Naive thymus-derived CD4-positive, alpha-beta T cell (primary cell): ENCODE measurements at places on chromosomes 11 and 22.

DNA sequence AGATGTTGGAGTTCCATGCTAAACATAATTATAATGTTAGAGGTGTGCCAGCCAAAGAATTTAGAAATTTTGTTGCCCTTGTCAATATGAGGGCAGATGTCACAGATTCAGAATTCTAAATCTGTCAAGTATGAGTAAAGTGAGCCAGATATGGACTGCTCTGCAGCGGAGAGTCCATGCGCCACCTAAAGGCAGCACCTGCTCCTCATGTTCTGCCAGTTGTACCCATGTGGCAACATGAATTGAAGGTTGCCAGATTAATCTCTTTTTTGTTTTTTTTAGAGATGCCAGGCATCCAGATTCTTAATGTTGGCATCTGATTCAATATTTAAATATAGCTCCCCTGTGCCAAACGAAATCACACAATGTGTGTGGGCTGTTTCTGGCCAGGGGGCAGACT lies 678.6 kb upstream of the ANO5 start:
- no peak for DNase-seq

- no peak for DNase-seq
Measured at GRCh38 chr22:30404307-30404706, 7.5 kb downstream of the SEC14L2 start.

DNA sequence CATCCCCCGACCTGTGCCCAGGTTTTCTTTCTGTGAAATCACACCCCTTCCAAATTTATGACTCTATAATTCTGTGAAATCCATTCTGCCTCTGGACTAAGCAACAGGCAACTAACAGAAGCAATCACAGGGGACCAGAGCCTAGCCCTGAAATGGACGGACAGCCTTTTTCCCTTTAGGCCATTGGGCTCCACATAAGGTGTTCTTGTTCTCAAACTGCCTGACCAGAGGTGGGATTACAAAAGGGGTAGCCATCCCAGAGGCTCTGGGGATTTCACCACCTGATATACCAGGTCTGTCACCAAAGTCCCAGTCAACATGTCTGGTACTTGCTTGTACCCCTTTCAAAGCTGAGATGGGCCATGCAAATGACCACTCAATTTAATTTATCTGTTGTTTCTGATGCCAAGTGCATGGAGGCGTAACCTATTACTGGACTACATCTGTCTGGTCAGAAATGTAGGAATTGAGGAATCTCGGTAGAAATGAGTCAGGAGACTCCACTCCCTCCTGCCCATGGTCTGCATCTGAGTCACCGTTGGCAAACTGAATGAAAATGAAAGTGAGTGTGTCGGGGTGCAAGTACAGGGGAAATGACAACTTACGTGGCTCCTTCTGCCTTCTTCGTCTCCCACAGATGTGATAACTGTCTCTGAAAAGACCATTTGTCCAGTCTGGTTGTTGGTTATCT lies 10.2 kb downstream of the DKK3 start:
- no peak for DNase-seq

GRCh38 chr11:126700768-126701519 lies 299.6 kb downstream of the KIRREL3 start:
- DNase-seq, result no peak

DNA sequence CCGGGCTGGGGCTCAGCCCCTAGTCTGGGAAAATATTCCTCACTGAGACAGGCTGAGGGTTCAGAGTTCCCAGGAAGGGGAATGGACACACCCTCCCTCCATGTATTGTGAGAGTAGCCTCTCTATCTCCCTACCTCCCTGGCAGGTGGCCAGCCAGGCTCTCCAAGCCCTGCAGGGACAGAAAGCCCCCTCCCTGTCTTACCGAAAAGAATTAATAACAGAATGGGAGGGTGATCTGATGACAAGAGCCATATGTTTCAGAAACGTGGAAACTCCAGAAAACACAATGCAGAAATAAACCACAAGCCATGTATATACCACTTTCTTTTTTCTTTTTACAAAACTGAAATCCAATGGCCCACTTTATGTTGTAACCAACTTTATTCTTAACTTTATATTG lies 140.0 kb downstream of the CHST1 start:
- DNase-seq, result no peak

DNA sequence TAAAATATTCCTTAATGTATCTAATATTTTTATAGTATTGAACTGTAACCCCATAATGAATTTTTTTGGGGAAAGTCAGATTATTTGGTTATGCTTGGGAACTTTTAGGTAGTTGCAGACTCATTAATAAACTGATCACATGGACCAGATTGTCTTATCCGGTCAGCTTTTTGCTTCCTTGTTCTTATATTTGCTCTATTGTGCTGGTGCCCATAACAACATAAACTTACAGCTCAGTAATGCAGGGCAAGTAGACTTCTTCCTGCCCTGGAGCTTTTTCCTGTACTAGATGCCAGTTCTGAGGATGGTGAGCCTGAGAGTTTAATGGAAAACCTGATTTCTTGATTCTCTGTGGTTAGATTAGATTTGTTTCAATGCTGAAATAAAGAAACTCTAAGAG lies 53.2 kb downstream of the MTMR3 start:
- DNase-seq, result no peak

- no peak for DNase-seq
Measured at GRCh38 chr22:45320357-45320976, 10.7 kb downstream of the FAM118A start.

GRCh38 chr11:70771099-70771885 lies 373.0 kb downstream of the CTTN start:
- no peak for DNase-seq

GRCh38 chr22:24429411-24430365 lies 2.3 kb downstream of the ADORA2A start:
- DNase-seq, result no peak

DNA sequence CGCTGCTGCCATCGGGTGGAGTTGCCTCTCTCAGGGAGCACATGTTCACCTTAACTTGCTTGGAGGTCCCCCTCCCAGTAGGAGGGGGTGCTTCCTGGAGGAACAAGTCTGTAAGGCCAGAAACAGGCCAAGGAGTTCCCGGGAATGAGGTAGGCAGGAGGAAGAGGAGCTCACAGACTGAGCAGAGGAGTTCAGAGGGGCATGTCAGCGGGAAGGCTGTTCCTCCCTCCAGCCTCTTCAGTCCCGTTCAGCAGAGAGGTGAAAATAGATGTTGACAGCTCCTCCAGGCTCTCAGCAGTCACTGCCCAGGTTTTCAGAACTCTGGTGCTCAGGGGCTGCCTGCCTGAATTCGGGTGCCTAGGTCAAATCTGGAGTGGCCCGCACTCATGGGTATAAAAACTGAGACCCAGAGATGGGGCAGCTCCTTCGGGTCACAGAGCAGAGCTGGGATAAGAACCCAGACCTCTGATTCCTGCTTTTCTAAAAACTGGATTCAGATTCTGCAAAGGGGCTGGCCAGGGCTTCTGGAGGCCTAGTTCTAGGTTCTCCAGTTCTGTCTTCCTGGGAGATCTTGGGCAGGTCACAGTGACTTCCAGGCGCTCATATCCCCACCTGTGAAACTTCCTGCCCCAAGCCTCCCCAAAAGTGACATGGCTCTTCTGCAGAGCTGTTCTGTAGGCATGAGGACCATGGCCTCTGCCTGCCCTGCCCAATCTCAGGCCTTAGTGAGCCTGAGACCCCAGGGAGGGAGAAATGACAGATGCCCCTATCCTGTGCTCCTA lies 18.3 kb downstream of the ATG16L2 start:
- DNase-seq, result no peak

GRCh38 chr22:47357086-47357485 lies 594.6 kb downstream of the TBC1D22A start:
- DNase-seq, result no peak

- DNase-seq, result no peak
Measured at GRCh38 chr22:44892803-44893730, 116.7 kb downstream of the PHF21B start.

GRCh38 chr11:119426142-119426541 lies 3.2 kb upstream of the THY1 start:
- DNase-seq, result no peak

DNA sequence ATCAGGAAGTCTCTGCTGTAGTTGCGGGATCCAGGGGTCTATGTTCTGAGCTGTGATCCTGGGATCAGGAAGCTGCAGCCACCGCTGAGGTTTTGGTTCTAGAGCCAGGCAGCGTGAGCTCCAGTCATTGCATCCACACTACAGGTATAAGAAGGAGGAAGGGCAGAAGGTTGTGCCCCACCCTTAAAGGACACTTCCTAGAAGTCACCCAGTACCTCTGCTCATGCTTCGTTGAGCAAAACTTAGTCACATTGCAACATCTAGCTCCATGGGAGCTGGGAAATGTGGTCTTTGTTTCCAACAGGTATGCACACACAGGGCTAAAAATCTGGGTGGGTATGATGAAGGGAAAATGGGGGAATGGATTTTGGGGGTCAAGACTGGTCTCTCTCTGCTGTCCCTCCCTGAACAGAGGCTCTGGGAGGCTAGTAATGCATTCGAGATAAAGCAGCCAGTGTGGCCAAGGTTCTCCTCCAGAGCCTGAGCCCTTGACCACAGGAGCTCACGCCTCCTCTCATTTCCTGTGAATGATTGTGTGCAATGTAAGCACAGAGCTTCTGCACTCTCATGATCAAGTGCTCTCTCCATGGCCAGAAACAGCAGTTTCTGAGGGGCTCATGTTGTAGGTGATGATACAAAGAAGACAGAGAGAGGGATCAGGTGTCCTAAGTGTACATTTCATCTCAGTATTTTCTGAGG lies 86.8 kb upstream of the OR4B1 start:
- DNase-seq, result no peak

GRCh38 chr22:27971926-27972325 lies 52.9 kb upstream of the PITPNB start:
- DNase-seq, result no peak

DNA sequence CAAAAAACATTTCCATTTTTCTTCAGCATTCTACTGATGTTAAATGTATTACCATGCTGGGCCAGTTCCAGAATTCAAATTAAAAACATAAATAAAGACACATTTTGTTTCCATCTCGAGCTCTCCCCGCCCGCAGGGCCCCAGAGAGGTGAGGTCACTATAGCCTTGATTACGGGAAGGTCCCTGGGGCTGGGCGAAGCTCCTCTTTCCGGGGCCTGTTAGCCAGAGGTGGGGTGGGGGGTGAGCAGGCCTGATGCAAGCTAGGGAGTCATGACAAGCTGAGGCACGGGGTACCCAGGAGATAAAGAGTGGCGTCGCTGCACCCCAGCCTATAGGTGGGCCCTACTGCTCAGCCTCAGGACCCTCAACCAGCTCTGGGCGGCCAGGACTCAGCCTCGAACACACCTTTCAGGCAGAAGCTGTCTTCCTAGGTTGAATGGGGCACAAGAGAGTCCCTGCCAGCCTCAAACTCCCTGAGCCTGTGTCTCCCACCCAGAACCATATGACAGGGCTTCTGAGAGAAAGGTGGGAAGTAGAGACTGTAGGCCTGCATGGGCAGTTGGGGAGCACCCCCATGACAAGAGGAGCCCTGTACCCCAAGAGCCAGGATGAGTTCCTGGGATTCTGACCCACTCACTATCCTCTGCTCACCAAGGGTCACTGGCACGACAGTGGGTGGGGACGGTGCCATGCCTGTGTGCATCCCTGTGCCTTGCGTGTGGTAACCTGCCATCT lies 34.8 kb downstream of the KCNQ1OT1 start:
- no peak for DNase-seq

DNA sequence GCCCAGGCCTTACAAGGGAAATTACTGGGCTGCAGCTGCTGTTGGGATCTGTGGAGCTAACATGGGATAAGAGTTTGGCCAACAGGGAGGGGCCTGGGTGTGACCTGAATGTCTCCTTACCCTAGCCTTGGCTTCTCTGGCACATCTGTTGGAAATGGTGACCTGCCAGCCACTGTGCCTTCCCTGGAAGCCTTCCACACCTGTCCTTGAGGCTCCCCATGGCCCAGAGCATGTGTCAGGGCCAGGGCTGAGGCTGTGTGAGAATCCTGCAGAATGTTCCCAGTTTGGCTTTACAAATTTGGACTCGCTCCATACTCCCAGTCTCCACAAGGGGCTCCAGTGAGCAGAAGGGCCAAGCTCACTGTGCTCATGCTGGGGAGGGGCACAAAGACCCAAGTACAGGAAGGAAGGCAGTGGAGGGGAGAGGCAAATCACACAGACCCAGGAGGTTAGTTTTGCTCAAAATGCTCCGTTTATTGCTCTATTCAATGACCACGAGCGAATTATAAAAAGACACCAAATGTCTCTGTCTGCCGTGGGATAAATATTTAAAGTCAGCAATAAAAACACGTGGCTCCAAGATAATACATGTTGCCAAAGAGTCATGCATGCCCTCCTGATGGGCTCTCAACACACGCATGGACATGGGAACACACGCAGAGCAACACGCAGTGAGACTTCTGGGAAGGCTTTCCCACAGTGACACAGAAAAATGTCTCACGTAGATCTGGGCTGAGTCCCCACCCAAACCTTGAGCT lies 1.7 kb upstream of the IGSF22 start:
- DNase-seq, result peak; percentile 48

DNA sequence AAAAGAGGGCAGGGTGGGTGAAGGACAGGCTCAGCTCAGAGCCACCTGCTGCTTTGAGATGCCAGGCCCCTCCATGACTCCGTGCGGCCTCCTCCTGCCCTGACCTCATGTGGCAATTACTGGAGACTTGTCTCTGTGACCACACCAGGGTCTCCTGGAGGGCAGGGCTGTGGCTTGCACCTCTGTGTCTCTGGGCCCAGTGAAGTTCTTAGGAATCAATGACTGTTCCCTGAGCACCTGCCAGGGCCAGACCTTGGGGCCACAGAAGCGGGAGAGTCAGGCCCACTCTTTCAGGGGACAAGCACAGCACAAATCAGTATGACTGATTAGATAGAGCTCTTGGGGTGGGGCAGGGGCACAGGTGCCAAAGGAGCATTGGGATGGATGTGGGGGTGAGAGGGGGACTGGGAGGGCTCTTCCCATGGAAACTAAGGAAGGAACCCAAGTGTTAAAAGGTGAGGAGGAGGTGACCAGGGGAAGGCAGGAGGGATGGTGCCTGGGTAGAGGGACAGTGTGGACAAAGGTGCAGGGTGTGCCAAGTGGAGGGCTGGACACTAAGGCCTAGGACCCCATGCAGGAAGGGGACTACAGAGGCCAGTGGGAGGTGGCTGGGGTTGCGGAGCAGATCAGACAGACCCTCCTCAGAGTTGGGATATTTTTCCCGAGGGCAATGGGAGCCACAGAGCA lies 77.3 kb upstream of the SHISAL1 start:
- DNase-seq, result no peak

DNA sequence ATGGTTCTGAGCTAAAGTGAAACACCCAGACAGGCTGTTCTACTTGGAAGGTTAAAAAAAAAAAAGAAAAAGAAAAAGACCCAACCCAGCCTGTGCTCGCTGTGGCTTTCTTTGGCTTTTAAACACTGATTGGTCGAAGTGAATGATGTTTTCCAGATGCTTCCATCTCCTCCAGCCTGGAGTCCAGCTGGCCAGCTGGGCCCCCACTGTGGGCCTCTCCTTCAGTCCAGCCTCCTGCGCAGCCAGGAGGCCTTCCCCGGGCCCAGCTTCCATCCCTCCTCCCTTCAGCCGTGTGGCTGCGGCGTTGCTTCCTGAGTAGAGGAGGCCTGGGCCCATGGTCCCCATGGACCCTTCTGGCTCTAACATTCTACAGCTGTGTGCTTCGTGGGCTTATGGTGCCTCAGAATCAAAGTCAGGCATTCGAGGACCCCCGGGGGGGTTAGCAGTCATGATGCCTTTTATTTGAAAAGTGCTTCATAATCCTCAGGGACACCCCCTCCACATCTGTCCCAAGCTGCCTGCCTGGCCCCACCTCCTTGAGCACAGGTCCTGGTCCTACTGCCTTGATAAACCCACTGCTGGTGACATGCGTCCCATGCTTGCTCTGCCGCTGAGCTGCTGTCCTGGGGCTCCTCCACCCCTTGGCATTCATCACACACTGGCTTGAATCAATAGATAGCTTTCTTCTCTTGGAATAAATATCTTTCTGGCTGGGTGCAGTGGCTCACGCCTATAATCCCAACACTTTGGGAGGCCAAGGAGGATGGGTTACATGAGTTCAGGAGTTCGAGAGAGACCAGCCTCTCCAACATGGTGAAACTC lies 42.2 kb upstream of the FBLN1 start:
- no peak for DNase-seq
